ENCODE measurements at places on chromosomes 2 and 18. TPM values are rescaled to one million over a fixed set of nuclear protein-coding genes. Genes with fewer than 3 reads are reported as not detected.

DNA sequence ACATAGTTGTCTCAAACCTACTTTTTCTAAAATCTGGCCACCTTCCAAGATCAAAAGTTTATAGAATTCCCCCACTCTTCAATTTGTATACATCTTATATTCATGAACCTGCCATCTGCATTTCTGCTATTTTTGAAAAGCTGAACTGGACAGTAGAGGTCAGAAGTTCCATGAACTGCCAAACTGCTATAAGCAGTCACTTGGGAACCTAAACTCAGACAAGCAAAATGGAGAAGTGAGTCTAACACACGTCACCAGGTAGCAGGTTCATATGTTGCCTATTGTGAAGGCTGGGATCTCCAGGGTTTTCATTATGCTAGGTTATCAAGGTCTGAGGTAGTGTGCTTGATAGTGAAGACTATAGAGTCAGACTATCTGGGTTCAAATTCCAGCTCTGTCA is 2.0 kb upstream of the MYO1B start:
- H3K27me3 ChIP-seq = peaks cover 8% of the 10 kb centered on the region
- H3K27ac ChIP-seq = no peak overlapping the region
- H3K4me1 ChIP-seq = peaks cover 15% of the 10 kb centered on the region
- peaks cover 2% of the 10 kb centered on the region for H3K36me3 ChIP-seq
- H3K4me3 ChIP-seq = no peak overlapping the region

DNA sequence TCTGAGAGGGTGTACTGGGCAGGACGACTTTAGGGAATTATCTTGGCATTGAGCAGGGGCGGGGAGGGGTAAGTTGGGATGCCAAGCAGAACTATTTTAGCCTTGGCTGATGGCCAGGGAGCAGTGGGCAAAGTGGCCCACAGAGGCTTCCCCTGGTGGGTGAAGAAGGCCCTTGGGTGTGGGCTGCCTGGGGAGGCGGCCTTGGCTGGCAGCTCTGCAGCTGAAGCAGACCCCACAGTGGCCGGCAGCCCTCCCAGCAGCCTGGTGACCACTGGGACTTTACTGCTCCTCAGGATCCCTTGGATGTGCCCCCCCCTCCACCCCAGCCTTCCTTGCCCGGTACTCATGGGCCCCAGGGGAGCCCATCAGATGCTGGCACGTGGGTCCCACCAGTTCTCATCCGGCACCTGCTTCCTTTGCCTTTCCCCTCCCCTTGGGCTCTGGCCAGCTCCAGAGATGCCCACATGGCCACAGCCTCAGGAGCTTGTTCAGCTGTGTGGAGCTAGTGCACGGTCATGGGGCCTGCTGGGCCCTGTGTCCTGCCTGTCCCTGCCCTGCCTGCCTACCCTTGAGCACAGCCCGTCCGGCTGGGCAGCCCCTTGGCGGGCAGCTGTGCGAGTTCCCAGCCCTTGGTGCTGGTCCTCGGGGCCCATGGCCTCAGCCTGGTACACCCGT is 122.1 kb upstream of the HS6ST1 start:
- no peak for DNase-seq
- H3K27me3 ChIP-seq = peaks cover 20% of the 10 kb centered on the region
- H3K36me3 ChIP-seq = no peaks in the 10 kb centered on the region
- H3K4me3 ChIP-seq = no peak overlapping the region

- no peaks in the 10 kb centered on the region for H3K4me1 ChIP-seq
- H3K27me3 ChIP-seq = no peaks in the 10 kb centered on the region
- H3K27ac ChIP-seq = no peak overlapping the region
- no peaks in the 10 kb centered on the region for H3K36me3 ChIP-seq
Observed at GRCh38 chr2:82994151-82994550, 1464.9 kb downstream of the SUCLG1 start.

GRCh38 chr18:7021994-7022840 is 95.4 kb downstream of the LAMA1 start:
- no peak for DNase-seq
- H3K4me1 ChIP-seq = no peaks in the 10 kb centered on the region
- no peaks in the 10 kb centered on the region for H3K27me3 ChIP-seq
- H3K27ac ChIP-seq = no peak overlapping the region
- H3K36me3 ChIP-seq = no peaks in the 10 kb centered on the region
- H3K4me3 ChIP-seq = no peak overlapping the region

DNA sequence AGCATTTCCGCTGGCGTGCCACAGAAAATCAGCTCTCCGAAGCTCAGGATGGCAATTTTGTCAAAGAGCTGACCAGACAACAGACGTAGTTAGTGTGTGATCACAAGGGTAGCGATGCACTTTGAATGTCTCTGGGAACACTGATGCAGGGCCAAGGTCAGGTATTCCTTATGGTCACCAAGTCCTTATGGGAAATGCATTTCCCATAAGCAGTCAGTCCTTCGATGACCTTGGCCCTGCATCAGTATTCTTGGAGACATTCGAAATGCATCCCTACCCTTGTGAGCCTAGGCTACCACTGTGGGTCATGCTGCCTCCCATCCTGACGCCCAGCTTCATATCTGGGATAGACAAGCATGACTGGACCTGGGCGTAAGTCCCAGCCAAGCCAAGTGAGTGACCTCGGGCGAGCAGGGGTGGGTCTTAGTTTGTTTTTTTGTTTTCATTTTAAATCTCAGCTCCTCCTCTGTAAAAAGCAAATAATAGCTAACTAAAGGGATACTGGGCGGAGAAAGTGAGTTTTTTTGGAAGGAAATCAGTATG is 13.6 kb downstream of the ABCG5 start:
- H3K4me3 ChIP-seq = no peak overlapping the region
- peaks cover 3% of the 10 kb centered on the region for H3K4me1 ChIP-seq
- H3K27me3 ChIP-seq = peaks cover 6% of the 10 kb centered on the region

DNA sequence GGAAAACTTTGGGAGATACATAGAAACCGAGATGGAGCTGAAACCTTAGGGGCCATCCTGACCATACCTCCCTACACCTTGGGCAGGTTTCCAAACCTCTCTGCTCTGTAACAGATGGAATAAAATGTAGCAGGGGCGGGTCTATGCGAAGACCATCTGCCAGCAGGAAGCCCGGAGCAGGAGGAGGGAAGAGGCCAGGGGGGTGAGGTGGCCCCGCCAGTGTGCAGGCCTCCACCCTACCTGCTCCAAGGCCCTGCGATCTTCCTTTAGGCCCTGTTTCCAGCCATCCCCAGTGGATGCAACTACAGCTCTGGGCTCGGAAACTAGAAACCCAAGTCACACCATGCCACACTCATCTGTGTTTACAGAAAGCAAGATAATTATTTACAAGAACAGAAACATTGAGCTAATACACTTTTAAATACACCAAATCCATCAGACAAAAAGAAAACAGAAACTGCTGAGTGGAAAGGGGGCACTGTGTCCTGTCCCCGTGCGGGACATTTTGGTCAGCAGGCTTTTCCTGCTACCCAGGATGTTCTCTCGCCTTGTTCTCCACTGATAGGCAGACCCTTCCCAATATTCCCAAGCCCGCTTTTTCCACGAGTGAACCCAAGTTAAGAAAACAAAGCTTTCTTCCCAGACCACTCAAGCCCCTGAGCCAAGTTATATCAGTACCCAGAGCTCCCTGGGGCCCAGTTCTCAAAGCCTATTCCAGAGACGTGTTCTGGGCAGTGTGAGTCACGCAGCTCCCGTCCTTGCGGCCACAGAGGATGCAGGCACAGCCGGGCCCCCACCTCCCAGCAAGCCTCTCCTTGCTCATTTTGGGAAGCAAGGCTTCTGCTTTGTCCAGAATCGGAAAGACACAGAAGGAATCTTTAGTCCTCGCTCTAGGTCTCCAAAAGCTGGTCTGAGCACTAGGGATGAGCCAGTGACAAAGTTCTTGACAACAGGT is 17.3 kb downstream of the CIB4 start:
- H3K36me3 ChIP-seq = peaks cover 6% of the 10 kb centered on the region
- peak overlapping the region; percentile 10 for H3K4me3 ChIP-seq
- H3K27me3 ChIP-seq = peaks cover 6% of the 10 kb centered on the region

DNA sequence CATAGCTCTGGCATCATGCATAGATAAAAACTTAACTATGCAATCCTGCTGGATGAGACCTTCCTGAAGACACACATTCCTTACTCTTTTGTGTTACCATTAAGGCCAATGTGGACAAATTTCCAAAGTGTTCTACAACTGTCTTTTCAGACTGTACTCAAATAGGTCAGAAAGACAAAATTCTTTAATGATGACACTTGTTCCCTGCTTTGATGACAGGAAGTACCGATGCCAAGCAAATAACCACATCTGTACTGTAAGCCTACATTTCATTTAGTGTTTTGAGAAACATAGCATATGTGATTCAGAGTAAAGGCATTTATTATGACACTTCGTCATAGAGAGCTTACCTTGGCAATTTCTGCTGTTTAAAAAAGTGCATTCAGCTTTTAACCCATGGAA is 55.0 kb downstream of the PMAIP1 start:
- no peak overlapping the region for H3K4me3 ChIP-seq
- H3K4me1 ChIP-seq = no peaks in the 10 kb centered on the region
- no peak for DNase-seq
- no peaks in the 10 kb centered on the region for H3K36me3 ChIP-seq
- no peak overlapping the region for H3K27ac ChIP-seq
- H3K27me3 ChIP-seq = no peaks in the 10 kb centered on the region

DNA sequence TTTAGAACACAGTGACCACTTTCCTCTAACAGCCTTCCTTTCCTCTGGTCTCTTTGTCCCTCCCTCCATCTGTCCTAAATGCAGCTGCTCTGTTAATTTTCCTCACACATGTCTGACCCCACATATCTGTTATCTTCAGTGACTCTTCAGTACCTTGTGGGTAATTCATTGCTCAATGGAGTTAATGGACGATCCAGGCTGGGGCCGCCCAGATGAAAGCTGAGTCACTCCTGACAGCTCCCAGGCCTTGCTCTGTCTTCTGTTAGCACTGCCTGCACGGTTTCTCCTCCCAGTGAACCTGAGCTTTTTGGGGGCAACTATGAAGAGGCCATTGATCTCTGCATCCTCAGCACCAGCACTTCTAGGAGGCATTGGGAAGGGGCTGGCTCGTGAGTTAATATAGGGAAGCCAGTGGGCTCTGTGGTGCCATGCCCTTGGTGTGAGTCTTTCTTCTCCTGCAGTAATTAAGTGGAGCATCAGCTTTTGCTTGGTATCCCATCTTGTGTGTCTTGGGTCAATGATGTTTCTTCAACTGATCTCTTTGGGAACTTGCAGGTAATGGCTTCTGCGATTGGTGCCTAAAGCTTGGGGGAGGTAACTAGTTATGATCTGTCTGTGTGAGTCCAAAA is 67.3 kb downstream of the SNORC start:
- peaks cover 2% of the 10 kb centered on the region for H3K4me1 ChIP-seq
- peak overlapping the region; percentile 67 for H3K27ac ChIP-seq
- DNase-seq = no peak
- H3K36me3 ChIP-seq = peaks cover 5% of the 10 kb centered on the region
- no peak overlapping the region for H3K4me3 ChIP-seq

DNA sequence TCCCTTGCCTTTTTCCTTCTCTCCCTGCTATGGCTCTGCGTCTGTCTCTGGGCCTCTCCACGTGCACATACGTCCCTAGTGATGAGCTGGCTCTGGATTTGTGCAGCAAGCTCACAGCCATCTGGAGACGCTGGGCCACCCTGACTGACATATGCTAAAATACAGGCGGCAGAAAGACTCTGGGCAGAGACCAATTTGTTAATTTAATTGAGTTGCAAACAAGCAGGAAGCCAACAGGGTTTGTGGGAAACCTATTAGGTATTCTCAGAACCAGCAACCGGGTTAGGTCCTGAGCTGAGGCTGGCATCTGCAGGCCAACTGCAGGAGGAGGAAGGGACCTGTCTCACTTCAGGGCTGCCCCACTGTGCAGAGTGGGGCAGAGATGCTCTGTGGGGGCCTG is 53.5 kb upstream of the SMAD2 start:
- no peaks in the 10 kb centered on the region for H3K36me3 ChIP-seq
- peak; percentile 46 for DNase-seq
- H3K4me1 ChIP-seq = peaks cover 22% of the 10 kb centered on the region
- peak overlapping the region; percentile 98 for H3K27ac ChIP-seq
- H3K4me3 ChIP-seq = peak overlapping the region; percentile 37
- H3K27me3 ChIP-seq = peaks cover 14% of the 10 kb centered on the region

- H3K4me3 ChIP-seq = no peak overlapping the region
- peaks cover 3% of the 10 kb centered on the region for H3K27me3 ChIP-seq
- DNase-seq = no peak
- H3K36me3 ChIP-seq = no peaks in the 10 kb centered on the region
- H3K27ac ChIP-seq = no peak overlapping the region
- H3K4me1 ChIP-seq = no peaks in the 10 kb centered on the region
Observed at GRCh38 chr2:96685577-96686459, 43.3 kb downstream of the FER1L5 start.

Gene C1D
- 16.8 TPM for total RNA-seq

Gene CEP68
- 38.3 TPM for total RNA-seq

Gene COBLL1
- total RNA-seq = 0.91 TPM

Gene SLC11A1
- not detected for total RNA-seq

Gene GPR45
- total RNA-seq = 0.44 TPM

Gene C2orf15
- total RNA-seq = 0.34 TPM

Gene CDH19
- not detected for total RNA-seq

Gene ACMSD
- total RNA-seq = not detected

Gene NDC80
- 7.7 TPM for total RNA-seq

Gene DARS1
- total RNA-seq = 41.0 TPM

Measured in glutamatergic neuron (in vitro differentiated cells).